ENCODE measurements at places on chromosomes 2 and 18. TPM values are rescaled to one million over a fixed set of nuclear protein-coding genes. Genes with fewer than 3 reads are reported as not detected.
A peak's percentile ranks its signal among the peaks of the same experiment; 100 is the strongest.

- DNase-seq: no peak
Observed at GRCh38 chr2:75705921-75706320, 4.8 kb downstream of the GCFC2 start.

DNA sequence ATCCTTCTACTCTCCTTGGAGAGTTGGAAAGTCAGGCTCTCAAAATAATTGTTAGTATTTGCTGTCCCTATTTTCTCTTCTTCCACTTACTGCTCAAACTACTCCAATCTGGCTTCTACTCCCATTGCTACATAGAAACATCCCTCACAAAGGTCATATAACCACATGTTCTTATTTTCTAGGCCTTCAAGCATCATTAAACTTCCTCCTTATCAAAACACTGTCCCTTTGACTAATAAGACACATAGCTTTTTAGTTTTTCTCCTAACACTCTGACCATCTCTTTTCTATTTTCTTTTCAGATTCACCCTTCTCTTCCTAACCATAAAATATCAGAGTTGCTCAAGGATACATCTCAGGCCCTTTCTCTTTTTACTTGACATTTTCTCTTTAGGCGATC is 148.3 kb downstream of the MBD2 start:
- DNase-seq: no peak

DNA sequence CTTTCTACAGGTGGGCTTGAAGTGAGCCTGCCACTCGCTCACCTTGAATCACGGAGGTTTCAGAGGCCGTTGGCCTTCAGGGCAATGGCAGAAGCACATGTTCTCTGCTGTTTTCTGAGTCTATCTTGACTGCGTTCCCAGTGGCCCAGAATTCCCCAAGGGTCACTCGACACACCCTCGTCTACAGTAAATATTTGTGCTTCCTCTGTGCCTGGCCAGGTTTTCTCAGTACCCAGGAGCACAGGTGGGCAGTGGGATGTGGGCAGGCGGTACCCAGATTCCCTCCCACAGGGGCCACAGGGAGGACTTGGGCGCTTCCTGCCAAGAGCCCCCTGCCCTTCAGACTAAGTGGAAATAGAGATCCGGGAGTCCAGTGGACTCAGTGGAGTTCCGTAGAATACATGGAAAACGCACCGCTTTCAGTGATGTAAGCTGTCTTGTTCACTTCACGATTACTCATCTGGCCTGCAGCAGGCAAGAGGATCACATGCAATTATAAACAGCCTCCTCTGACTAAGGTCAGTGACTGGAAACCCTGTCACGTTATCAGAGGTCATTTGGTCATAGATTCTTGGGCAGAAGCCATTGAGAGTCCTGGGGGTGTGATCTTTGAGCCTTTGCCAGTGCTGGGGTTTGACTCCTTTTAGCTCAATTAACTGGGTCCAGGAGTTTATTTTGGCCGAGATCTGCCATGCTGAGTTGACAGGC is 179.8 kb downstream of the NEDD4L start:
- DNase-seq: no peak

DNA sequence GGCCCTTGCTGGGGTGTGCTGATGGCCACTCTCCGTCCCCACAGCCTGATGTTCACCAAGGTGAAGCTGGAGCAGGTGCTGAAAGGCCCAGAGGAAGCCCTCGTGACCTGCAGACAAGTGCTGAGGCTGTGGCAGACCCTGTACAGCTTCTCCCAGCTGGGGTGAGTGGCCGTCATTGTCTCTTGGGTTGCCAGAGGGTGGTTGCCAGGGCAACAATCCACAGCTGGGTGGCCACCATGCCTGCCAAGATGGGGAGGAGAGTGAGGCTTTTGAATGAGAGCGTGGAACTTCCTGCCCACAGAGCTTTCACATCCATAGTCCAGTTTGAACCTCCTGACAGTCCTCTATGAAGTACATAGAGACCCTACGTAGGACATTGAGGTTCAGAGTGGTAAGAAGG is 108.8 kb downstream of the STPG4 start:
- no peak for DNase-seq

DNA sequence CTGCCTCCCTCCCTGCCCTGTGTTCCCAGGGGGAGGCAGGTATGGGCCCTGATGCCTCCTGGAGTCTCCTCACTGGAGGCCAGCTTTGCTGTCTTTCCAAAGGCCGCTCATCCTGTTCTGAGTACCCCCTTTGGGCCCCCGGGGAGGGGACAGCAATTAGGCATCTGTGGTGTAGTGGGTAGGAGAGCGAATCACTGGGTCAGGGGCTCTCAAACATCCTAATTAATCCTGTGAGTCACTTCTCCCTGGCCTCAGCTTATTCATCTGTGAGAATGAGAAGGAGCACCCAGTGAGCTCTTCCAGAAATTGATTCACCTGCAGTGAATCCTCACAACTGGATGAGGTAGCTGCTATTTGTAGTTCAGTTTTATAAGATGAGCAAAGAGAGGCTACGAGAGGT is 16.4 kb downstream of the TET3 start:
- no peak for DNase-seq

- no peak for DNase-seq
Observed at GRCh38 chr2:35790292-35790691, 565.3 kb upstream of the CRIM1 start.

- DNase-seq: peak; percentile 8
Observed at GRCh38 chr2:163878718-163879117, 142.9 kb upstream of the FIGN start.

GRCh38 chr2:106734165-106734564 is 151.8 kb downstream of the ST6GAL2 start:
- DNase-seq: no peak

DNA sequence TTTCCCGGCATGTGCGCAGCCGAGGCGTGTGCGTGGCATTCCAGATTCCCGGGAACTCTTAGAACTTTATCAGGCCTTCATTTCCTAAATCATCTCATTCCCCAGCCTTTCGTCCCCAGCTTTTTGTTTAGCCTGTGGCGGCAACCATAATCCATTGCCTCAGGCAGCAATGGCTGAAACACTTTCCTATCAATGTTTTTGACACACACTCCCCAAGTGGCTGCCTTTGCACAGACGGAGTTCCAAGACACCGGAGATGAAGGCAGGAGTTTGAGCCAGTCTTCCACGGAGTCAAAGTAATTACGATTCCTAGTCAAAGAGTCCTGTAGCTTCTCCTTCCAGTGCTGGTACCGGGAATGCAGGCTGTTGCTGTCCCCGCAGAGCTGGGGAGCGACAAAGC is 64.8 kb downstream of the KCNG2 start:
- no peak for DNase-seq

DNA sequence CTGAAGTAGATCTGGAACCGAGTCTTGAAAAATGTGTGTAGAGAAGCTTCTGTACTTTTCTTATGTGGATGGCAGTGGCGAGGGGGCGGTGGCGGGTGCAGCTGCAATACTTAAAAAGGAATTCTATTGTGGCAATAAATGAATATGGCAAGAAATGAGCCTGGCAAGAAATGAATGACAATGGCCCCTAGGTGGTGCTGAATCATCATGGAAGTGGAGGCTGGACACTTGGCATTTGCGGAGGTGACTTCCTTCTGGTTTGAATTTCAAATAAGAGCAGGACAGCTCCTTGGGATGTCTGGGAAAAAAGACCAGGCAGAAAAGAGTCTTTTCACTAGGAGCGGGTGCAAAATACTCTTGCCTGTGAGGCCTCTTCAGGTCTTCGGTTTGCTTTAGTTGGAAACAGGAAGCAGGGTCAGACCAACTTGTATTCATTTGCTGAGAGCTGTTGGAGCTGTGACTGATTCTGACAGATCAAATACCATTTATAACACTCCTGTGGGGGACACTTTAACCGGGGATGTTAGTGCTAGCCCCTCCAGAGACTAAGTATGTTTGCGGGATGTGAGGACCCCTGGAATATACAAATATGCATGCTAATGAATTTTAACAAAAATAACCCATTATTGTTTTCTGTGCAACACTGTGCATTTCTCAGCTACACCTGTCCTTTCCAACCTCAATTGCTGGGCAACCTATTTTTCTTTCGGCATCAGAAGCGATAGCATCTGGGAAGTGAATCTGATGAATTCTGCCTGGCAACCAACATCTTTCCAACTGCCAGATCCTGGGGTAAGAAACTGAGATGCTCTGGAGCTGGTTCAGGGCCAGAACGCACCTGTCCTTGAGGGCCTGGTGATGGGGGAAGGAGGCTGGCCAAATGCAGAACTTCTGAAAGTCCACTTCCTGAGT is 35.4 kb downstream of the FASTKD2 start:
- DNase-seq: peak; percentile 59

GRCh38 chr18:79746730-79747129 is 51.0 kb upstream of the KCNG2 start:
- DNase-seq: no peak

- DNase-seq: no peak
Observed at GRCh38 chr2:171583566-171583965, 61.3 kb downstream of the CYBRD1 start.

DNA sequence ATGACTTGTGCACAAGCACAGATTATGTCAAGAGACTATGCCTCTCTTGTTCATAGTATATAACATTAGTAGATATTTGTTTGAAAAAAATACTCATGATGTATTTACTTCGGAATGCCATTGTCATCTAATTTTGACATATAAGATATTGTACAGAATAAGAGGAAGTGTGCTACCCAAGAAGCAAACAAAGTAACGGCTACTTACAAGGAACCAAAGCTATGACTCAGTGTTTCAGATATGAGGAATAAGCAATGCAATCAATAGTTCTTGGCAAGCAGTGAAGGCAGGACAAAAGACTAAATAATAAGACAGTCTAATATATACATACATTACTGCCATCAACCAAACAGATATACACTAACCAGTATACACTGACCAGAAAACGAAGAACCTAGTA is 256.3 kb downstream of the CCDC178 start:
- DNase-seq: no peak

GRCh38 chr2:127110985-127111384 is 4.0 kb upstream of the BIN1 start:
- DNase-seq: no peak

DNA sequence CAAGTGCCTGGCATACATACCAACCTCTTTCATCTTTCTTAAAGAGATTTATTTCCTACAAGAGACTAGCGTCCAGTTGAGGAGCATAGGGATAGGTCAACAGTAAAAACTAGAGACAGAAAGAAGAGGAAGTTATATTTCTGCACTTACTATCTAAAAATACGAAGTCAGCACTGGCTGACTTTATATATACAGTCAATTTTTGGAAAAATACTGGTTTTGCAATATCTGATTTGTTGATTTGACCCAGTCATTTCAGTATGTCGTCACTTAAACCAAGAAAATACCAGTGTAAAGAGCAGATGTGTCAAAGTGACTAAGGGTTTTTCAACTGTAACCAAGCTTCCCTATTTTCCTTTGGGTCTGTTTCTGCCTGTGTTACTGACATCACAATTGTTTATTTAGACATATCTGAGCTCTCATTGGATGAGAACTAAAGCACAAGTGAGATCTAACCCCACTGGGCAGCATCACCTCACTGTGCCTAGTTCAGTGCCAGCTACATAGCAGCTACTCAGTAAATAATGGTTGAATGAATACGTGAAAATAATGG is 23.0 kb downstream of the CYTIP start:
- DNase-seq: no peak

The IL36B gene
- not detected for total RNA-seq

The TAF1B gene
- total RNA-seq: 36.8 TPM

The DNAH7 gene
- 1.5 TPM for total RNA-seq

The TDRD15 gene
- not detected for total RNA-seq

Measured in neural crest cell (in vitro differentiated cells).